ENCODE measurements at places on chromosomes 11 and 22.

DNA sequence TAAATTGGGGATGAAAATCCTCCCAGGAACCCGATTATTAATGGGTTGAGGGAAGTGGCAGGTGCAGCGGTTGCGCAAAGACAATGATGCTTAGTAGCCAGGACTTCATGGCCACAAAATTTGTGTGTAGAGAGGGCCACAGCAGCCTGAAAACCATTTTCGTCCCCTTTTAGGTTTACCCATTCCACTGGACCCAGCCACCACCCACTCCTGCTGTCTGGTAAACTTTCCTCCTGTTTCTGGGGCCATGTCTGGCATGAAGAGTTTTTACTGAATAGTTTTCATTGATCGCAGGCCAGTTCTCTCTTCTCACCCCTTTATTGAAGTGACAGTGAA is 69.5 kb upstream of the SYT13 start:
- DNase-seq, result no peak

DNA sequence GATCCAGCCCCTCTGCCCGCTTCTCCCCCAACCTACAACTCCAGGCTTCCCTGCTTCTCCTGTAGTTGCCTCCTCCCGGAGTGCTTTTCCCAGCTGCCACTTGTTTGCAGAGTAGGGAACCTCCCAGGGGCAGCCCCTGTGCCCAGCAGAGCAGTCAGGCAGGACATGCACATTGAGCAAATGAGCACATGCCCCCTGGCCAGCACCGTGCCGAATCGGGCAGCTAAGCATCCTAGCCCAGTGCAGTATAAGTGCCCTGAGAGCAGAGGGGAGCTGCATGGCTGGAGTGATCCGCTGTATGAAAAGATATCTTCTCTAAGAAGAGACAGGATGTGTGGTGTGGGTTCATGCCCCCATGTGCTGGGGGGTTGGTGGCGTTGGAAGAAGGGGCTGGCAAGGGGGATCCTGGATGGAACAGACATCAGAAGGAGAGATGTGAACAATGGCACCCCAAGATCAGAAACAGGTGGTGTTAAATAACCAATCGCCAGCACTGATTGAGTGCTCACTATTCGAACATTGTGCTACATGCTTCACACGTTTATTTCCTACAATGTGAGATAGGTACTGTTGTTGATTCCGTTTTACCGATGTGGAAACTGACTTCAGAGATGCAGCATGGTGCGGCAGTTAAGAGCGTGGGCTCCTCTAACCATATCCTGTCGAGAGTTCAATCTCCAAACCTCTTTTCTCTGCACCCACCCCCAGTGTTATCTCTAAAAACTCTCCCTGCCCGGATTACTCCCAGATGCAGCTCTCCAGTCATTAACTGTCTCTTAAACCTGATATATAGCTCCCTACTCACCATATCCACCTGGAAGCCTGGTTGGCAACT is 1.2 kb downstream of the AIP start:
- no peak for DNase-seq

GRCh38 chr11:31240340-31240904 is 129.1 kb downstream of the DCDC1 start:
- DNase-seq, result no peak

GRCh38 chr11:122103726-122104125 is 12.3 kb downstream of the BLID start:
- no peak for DNase-seq

- DNase-seq, result no peak
These were observed 96.1 kb upstream of the AKIP1 start for GRCh38 chr11:8814923-8815240.

GRCh38 chr11:11697796-11698195 is 76.0 kb upstream of the GALNT18 start:
- DNase-seq, result no peak

GRCh38 chr11:91295591-91295990 is 929.0 kb upstream of the FAT3 start:
- no peak for DNase-seq

- DNase-seq, result no peak
These were observed 8.8 kb upstream of the ISX start for GRCh38 chr22:35057155-35057554.

DNA sequence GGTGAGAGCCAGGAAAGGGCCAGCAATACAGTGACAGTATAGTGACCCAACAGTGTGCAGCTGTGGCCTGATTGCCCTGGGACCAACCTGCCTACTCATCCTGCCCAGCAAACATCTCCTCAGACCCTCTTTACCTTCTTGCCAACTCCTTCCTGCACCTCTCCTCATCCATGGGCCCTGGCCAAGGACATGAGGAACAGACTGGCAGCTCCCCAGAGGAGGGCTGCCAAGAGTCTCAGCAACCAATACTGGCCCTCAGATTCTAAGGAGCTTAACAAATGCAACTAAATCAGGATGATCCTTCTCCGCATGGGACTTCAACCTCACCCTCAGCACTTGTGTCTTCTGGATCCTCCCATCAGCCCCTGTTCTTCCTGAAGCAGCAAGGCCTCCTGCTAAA is 77.0 kb downstream of the RPL27A start:
- no peak for DNase-seq

GRCh38 chr11:122229078-122229477 is 113.1 kb upstream of the BLID start:
- no peak for DNase-seq

- no peak for DNase-seq
These were observed 20.8 kb upstream of the CLNS1A start for GRCh38 chr11:77658213-77659013.

DNA sequence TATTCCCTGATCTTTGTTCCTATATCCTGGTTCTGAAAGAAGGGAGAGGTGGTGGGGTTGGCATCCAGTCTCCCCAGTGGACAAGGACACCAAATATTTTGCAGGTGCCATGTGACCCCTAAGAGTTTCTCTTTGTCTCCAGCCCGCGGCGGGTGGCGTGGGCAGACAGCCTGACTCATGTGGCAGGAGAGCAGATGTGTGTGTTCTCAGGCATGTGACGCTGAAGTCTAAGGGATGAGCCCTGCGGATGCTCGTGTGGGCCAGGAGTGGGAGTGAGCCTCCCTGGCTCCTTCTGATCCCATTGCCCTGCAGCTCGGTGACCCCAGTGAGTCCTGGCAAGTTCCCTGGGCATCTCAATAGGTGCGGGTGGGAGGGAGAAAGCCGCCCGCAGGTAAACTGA is 94.8 kb upstream of the TBCEL start:
- no peak for DNase-seq

DNA sequence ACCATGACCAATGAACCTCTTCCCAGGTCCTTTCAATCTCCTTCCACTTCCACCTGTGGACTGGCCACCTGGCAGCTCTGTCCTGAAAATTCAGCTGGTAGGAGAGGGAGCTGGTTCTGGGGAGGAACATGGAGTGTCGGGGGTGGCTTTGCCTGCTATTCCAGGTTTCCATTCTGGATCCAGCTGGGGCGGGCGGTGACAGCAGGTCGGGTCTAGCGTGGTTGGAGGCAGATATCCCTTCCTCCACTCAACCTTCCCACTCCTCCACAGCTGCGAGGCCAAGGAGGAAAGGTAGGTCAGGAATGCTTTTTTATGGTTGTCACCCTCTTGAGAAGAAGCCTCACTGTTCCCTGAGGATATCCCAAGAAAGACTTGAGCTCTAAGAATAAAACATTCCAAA is 3.3 kb downstream of the NRGN start:
- DNase-seq, result no peak

GRCh38 chr22:31604137-31604705 is 57.8 kb downstream of the PISD start:
- no peak for DNase-seq

DNA sequence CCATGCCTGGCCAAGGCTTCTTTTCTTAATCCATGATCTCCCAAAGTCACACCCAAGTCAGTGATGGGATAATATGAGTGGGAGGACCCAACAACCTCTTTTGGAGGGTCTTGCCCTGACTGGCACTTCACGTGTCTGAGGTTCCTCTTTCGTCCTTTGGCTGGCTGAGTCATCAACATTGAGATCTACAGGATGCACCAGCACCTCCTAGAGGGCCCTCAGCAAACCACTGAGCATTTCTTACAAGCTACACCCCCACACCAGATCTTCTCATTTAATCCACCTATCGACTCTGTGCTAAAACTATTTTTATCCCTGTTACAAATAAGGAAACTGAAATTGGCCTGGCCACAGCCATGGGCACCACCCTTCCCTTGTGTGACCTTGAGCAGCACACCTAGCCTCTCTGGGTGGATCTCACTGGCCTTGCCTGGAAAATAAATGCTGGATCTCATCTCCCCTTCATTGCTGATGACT is 63.4 kb downstream of the FLI1 start:
- DNase-seq, result peak; percentile 36

GRCh38 chr11:39374963-39375698 is 2084.3 kb downstream of the LRRC4C start:
- no peak for DNase-seq

- DNase-seq, result no peak
These were observed 9.5 kb upstream of the ISX start for GRCh38 chr22:35056486-35056885.

DNA sequence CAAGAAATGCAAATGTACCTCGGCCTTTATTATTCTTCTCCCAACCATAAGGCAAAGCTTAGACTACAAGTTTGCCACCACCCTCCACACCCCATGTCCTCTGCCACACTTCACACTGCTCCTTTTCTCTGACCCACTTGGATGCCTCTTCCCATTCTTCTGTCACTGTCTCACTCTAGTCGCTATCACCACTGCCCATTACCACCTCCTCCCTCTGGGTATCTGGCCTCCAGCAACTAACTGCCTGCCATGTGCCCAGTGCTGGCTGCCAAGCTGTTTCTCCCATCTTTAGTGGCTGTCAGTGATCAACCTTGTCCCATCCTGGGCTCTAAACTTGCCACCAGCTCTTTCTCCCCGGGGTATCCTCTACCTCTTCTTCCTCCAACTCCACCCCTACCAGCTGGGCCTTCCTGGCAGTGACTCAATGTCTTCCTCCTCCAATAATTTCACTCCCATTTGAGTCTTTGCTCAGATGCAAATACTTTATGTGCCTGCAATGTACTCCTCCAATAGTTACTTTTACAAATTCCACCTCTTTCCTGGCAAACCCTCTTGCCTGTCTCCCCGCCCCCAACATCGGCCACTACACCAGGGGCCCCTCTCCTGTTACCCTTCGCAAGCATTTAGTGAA is 20.1 kb upstream of the KDM2A start:
- no peak for DNase-seq

DNA sequence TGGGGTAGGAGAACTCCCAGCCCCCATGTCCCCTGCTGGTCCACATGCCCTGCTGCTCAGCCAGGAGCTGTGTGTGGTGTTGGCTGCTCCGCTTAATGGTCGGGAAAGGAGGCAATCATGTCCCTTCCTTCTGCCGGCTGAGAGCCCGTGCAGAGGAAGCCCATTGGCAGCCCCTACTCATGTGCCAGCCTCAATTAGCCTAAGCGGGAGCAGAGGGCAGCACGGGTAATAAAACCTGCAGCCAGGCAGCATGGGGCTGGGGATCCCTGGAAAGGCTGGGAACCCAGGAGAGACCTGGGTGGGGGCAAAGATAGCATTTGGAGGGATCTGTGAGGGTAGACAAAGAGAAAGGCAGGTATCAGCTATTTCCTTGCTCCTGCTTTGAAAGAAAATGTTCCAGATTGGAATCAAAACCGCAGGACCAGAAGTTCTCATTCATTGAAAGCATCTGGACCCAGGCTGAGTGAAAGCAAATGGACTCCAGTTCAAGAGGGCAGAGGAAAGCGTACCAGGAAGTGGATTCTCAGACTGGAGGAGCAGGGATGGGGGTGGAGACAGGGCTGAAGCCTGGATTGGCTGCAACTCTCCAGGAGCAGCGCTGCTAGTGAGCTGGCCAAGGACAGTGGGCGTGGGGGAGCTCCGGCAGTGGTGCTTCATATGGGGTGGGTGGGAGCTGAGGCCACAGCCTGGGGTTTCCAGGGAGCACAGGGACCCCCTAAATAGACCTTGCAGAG is 103.4 kb upstream of the NECTIN1 start:
- no peak for DNase-seq

DNA sequence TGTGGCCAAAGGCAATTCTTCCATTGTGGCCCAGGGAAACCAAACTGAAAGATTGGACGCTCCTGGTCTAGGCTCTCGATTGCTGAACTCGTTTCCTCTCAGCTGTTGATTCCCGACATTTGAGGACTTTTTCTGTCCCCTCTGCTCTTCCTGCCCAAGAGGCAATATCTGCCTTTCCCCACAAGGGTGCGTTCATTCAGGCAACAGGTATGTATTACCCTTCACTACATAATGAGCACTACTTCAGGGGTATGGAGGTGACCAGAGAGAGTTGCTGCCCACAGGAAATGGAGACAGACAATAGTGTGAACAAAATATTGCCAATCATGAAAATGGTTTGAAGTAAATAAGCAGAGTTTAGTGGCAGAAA is 8.2 kb downstream of the PTH start:
- no peak for DNase-seq

- DNase-seq, result no peak
These were observed 1.4 kb downstream of the POU2AF2 start for GRCh38 chr11:111246956-111247355.

GRCh38 chr22:43502306-43502874 is 90.6 kb downstream of the MPPED1 start:
- no peak for DNase-seq

DNA sequence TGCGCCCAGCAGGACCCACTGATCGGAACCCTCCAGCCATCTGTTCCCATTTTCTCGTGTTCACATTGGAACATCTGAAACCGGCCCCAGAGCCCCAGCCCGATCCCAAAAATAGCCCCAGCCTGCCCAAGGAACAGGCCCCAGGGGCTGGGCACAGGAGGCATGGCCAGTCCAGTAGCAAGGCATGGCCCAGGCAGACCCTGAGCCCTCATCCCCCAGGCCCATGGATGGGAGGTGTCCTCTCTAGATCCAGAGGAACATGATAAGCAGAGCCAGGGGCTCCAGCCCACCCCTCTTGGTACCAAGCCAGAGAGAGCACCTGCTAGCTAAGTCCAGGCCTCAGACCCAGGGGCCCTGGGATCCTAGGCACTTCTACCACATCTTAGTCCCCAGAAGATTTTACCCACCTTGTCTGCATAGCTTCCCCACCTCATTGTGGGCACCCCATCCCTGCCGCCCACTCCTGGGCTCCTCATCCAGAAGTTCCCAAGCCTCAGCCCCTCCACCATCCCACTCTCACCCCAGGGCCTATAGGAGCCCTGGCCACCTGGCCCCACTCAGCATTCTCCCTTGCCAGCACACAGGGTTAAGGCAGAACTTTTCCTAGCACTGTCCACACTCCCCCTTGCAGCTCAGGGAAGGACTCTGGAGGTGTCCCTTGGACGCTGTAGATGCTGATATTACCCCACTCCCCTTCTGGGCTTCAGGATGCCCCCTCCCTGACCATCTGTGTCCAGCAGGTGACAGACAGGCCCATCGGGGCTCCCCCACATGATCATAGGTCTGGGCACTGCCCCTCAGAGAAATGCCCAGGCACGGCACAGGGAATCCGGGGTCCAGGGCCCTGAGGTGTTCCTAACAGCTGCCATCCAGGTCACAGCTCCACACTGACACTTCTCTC is 9.5 kb downstream of the BCL9L start:
- no peak for DNase-seq

DNA sequence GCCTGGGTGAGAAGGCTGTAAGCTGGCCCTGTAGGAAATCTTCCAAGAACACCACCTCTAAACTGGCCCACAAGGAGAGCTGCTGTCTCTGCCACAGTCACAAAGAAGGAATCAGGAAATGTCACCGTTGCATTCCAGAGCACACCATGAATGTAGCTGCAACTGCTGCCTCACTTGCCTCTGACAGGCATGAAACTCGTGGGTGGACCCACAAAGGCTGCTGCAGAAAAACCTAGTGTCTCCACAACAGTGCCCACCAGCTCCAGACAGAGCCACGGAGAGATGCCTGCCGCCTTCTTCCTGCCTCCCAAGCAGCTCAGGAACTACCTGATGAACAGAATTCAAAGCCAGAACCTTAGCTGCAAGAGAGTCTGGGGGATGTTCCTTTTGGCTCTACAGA is 10.5 kb downstream of the DNAJB13 start:
- DNase-seq, result no peak

All from activated T-helper 1 cell treated with Interleukin-2 at 50 U/mL for 16 hours (primary cell).